Sigmoid colon (tissue), 7 donors: ENCODE measurements at places on chromosomes 11 and 22. TPM values are rescaled to one million over a fixed set of nuclear protein-coding genes. Genes with fewer than 3 reads are reported as not detected.

Gene C11orf97
- total RNA-seq = not detected

Gene OR52K1
- 0.14 TPM for total RNA-seq

Gene INS
- total RNA-seq = not detected

Gene SLC3A2
- total RNA-seq = 52.8 TPM

Gene BDNF
- 0.36 TPM for total RNA-seq

DNA sequence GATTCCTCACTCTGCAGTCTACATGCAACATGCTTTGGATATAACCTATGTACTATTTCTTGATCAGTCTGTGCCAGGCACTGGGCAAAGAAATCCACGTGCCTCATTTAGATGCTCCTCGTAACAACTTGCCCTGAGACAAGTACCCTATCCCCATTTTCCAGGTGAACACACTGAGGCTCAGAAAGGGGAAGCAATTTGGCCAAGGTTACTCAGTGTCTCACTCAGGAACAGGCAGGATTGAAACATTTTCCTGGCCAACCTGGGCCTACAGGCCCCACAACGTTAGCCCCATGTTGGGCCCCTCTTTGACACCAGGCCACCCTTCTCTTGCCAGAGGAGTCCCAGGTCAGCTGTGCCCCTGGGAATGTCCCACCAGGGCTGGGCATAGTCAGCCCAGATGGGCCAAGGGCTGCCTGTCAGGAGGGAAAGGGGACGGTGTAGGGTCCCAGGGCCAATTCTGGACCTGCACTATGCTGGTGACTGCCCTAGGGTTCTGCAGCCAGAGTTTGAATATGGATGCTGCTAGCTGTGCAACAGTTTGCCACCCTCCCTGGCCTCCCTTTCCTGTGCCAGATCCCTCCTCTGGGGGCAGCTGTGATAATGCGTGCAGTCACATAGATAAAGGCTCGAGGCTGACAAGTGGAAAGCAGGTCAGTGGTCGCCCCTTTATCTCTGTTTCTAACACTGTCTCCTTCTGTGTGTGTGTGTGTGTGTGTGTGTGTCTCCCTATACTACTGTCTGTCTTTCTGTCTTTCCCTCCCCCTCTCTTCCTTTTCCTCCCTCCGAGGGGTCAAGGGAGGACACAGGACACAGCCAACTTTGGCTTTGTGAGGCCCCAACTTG is 10.4 kb upstream of the EMID1 start:
- peak; percentile 44 for DNase-seq

DNA sequence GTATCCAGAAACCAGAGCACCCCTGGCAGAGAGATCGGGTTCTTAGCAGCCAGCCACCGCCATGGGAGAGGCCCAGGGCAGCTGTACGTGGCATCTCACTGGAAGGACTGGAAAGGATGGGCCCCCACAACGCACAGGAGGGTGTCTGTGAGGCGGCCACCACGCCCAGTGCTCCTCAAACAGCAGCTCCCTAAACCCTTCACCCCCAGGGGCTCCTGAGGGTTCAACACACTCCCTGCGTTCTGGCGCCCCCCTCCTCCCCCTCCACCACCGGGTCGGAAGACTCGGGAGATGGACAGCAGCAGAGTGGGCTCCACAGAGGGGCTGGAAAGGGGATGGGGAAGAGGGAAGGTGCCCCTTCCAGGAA is 1.1 kb downstream of the MAPK12 start:
- no peak for DNase-seq

GRCh38 chr11:117887431-117888138 is 11.1 kb upstream of the FXYD6 start:
- DNase-seq = no peak

GRCh38 chr11:125945797-125946520 is at the start of gene VSIG10L2:
Gene VSIG10L2 (plus strand): TSS chr11:125946044. CDS start chr11:125946056, 12 bp downstream.
- no peak for DNase-seq

DNA sequence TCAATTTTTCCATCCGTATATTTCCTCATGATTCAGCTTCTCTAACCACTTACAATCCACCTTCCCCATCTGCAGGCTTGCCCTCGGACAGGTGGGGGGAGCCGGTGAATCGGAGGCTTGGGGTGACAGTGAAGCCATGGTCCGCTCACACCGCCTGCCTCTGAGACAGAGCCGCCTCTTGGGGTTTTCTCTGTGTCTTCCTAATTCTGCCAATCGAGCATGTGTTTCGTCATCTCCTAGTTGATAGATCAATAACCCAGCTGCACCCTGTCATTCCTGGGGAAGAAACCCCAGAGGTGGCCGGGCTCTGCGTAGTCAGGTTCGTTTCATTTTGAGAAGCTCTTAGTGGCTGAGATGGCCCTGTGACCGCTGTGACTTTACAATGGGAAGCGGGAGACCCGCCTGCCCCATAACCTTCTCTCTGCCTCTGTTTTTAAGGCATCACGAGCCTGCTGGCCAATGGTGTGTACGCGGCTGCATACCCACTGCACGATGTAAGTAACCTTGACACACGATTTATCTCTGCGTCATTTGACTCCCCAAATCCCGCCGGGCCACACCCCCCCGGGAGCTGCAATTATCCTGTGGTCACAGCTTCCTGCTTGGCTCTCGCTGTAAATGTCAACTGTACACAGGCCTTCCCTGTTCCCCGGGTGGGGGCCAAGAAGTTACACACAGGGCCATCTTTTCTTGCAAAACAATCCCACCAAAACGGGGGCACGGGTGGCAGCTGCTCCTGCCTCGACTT is 33.3 kb downstream of the ANO1 start:
- no peak for DNase-seq

- DNase-seq = no peak
Observed at GRCh38 chr22:29706486-29706885, 13.3 kb upstream of the CABP7 start.

DNA sequence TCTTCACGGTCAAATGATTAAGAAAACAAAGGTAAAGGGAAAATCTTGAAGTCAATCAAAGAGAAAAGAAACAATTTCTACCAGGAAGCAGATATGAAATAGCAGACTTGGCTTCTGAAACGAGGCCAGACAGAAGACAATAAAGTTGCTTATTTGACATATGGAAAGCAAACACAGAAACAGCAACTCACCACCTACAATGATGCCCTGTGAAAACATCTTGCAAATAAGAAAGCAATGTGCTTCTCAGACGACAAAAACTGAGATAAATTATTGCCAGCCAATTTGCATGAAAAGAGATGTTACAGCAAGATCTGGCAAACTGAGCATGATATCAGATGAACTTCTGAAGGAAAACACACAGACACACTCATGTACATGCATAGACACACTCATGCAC is 45.9 kb upstream of the CTSC start:
- DNase-seq = no peak

- no peak for DNase-seq
Observed at GRCh38 chr22:39515266-39516050, 4.9 kb upstream of the ATF4 start.
